Stimulated activated CD8-positive, alpha-beta memory T cell treated with anti-CD3 and anti-CD28 coated beads, Interleukin-15, amount 100 ng/mL, for 24 hours (primary cell): ENCODE measurements at places on chromosomes 4 and X.

- DNase-seq, result no peak
Observed at GRCh38 chr4:187619319-187619718, 376.3 kb upstream of the ZFP42 start.

DNA sequence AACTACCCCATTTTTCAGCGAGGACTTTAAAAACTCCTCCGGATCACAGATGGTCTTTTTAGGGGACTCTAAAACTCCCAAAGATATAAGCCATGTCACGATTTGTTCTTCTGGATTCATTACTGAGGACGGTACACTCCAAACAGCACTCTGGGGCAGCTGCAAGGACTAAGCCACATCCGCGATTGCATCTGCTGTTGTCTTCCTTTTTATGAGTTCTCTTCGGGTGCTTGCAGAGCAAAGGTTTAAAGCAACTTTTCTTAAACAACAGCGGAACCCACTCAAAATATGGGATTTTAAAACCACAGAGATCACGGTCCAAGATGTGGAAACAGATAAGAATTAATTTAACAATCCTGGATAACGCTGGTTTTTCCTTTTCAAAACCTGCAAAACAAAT is at the start of gene ARHGEF6:
TSS of gene ARHGEF6 (minus strand) at position 170 of the 400 bp plus-strand sequence. CDS start at position 120, 50 bp downstream.
- DNase-seq, result no peak

DNA sequence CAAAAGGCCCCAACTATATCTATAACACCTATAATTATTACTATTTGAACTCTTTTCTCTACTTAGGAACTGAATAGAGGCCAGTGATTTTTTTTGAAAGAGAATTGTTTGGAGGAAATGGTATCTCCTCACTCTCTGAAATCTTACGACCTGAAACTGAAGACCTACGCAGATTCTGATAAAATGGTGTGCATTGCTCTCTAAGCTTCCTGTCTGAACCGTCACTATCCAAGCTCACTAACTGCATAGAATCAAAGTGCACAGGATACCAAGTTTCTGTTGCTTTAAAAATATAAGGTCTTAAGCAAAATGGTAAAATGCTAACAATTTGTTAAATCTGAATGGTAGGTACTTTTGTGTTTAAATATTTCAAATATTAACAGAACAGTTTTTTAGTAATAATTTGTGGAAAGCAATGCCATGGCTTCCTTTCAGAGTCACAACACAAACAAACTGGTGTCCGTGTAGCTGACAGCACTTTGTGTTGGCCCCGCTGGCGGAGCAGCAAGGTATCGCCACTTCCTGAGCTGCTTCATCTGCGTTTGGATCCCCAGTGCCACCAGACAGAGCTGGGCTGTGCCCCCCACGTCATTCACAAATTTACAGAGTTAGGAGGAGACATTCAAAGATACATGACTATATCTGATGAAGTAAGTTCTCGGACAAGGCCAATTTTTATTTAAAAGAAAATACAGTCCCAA is 313.9 kb downstream of the FBXW7 start:
- DNase-seq, result no peak

- DNase-seq, result no peak
Observed at GRCh38 chr4:86014599-86014998, 345.3 kb downstream of the MAPK10 start.

- no peak for DNase-seq
Observed at GRCh38 chr4:37981844-37982720, 21.9 kb downstream of the PTTG2 start.

GRCh38 chr4:4519297-4519894 is 22.5 kb downstream of the STX18 start:
- DNase-seq, result no peak

DNA sequence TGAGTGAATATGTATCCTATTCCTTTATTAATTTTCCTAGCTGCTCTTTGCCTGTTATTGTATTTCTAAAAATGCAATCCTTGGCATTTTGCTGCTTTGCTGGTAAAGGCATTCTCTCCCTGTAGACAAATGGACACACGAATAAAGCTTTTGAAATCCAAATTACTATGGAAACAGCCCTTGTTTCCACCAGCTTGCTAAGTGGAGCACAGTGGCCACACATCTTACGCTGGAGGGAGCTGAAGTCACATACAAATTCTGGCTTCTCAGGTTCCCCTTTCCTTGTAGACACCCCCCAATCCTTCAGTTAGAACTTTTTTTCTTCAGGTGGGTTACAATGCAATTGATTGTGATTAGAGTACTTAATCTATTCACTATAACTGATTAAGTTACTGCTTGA is 66.2 kb downstream of the AGA start:
- DNase-seq, result no peak

GRCh38 chrX:136635235-136635634 is 12.7 kb upstream of the CD40LG start:
- DNase-seq, result no peak

DNA sequence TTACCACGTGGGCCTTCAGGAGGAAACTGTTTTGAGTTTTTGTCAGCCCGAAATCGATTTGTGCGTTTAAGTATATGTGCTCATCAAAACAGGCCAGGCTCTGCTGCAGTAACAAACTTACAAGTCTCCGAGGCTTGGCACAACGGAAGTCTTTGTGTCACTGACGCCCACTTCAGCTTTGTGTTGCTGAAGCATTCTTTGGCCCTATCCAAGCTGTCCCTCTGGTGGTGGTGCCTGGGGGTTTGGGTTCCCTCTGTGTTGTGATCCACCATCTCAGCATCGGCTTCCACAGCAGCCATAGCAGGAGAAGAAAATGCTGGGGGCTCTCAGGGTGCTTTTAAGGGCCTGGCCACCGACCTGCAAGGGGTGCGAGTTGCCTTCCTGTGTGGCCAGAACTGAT is 176.4 kb downstream of the PTTG2 start:
- DNase-seq, result no peak

- DNase-seq, result no peak
Observed at GRCh38 chr4:86500527-86500926, 93.6 kb upstream of the PTPN13 start.

DNA sequence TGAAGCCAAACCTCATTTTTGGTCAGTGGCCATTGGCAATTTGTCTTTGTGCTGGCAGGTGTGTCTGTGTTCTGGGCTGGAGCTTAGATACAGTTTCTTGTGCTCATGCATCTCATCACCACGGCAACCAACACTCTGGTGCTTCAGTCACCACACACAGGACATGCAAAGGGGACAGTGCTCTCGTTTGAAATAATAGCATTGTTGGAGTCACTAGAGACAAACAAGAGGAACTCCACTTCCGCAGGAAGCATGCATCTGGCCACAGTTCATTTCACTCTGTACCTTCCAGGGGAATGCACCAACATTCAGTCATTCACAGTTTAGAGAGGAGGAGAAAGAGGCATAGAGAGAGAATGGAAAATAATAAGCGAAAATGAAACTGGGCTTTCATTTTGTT is 267.4 kb downstream of the ANK2 start:
- no peak for DNase-seq

- DNase-seq, result no peak
Observed at GRCh38 chrX:8034058-8034457, 106.8 kb upstream of the PNPLA4 start.

GRCh38 chr4:14862891-14863290 is 139.4 kb upstream of the CPEB2 start:
- DNase-seq, result no peak

GRCh38 chr4:155946486-155946885 is 7.2 kb downstream of the CTSO start:
- no peak for DNase-seq

GRCh38 chr4:16183604-16184003 is 42.7 kb downstream of the TAPT1 start:
- no peak for DNase-seq

- DNase-seq, result no peak
Observed at GRCh38 chr4:857461-857860, 31.5 kb upstream of the CPLX1 start.

DNA sequence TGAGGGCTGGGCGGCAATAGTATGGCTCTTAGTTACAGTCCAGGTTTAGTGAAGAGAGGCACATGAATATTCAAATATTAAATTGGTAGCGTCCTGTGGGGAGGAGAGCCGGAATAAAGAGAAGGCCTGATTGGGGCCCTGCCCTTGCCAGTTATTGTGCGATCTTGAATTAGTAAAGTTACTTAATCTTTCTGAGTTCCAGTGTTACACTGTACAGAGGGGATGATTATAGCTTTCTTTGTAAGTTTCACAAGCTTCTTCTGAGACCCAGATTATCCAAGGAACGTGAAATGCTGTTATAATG is 1.2 kb downstream of the METAP1 start:
- DNase-seq, result no peak

DNA sequence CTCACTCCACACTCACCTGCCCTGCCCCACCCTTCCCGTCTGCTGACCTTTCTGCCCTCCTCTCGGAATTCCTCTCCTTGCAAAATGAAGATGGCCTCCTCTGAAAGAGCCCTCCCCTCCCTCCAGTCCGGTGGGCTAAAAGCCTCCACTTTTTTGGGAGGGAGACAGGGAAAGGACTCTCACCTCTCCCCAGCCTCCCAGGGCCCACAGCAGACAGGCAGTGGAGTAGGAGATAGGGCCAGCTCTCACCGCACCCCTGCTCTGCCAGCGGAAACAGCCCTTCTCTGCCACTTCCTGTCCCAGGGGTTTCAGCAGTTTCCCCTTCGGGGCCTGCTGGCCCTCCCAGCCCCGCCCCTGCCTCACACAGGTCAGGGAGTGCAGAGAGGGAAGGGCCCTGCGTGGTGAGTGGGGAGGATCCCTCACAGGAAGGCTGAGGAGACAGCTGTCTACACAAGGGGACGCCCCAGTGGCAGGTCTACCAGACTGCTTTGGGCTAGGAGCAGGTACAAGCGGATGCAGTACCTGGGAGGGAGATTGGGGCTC is 18.2 kb downstream of the ELF4 start:
- no peak for DNase-seq

DNA sequence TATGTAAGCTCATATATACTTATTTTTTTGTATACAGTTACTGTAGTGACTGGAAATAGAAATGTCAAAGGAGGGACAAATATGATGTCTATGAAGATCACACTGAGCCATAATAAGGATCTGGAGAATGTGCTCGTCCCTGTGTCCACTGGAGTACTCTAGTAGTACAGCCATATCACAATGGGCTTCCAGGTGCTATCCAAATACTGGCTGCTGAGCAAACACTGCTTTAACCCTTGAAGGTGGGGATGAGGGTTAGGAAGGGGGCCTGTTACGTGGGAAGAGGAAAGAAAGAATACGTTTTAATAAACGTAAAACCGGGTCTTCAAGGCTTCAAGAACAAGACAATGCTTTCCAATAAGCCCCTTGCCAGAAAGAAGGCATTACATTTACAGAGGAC is 29.8 kb upstream of the TMEM150C start:
- DNase-seq, result no peak

GRCh38 chrX:105477351-105477750 is 256.9 kb upstream of the TEX13A start:
- DNase-seq, result no peak

DNA sequence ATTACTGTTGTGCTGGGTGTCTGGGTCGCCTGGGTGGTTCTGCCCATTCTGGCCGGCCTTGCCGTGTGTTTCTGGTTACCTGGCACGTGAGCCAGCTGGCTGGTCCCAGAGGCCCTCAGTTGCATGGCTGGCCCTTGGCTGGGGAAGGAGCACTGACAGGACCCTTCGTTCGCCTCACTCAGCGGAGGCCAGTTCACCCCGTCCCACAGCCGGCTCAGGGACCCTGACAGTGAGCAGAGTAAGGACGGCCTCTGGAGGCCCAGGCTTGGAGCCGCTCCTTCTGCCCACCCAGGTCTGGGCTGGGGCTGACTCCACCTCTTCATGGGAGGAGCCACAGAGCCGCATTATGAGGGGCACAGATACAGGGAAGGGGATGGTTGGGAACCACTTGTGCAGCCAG is 20.3 kb upstream of the HGFAC start:
- DNase-seq, result no peak

- DNase-seq, result no peak
Observed at GRCh38 chrX:151825007-151825406, 87.7 kb upstream of the MAGEA4 start.

GRCh38 chr4:114302472-114302871 is 296.1 kb upstream of the UGT8 start:
- no peak for DNase-seq

DNA sequence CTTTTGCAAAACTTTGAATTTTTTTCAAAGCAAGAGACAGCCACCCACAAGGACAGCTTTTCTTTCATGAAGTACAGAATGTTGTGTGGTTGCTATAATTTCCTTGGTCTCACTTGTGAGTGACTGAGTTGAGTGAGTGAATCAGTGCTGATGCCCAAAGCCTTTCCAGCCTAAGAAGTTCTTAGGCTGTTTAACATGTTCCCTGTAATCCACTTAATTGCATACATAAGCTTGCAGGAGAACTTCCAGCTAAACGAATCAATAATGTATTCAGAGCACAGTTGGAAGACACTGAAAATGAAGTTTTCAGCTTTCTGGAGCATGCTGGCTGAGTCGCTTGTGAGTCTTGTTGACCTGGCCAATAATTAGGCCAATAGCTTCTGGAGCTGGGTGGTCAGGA is 42.0 kb upstream of the GK2 start:
- DNase-seq, result no peak

DNA sequence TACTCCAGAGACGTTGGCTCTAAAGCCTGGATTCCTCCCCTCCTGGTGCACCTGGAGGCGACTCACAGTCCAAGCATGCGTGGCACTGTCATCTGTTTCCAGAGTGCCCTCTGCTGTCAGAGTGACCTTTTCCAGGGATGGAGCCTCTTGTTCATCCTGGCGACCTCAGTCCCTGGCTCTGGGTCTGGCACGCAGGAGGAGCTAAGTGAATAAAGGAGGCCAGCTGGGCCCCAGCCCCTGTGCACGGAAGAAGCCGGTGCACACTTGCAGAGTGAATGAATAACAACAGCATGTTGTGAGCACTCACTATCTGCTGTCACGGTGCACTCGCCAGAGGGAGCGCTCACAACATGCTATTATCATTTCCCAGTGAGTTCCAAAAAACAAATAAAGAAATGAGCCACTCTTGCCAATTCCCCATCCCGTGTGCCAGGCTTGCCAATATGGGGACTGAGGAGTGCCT is 27.8 kb upstream of the PSAPL1 start:
- DNase-seq, result no peak

DNA sequence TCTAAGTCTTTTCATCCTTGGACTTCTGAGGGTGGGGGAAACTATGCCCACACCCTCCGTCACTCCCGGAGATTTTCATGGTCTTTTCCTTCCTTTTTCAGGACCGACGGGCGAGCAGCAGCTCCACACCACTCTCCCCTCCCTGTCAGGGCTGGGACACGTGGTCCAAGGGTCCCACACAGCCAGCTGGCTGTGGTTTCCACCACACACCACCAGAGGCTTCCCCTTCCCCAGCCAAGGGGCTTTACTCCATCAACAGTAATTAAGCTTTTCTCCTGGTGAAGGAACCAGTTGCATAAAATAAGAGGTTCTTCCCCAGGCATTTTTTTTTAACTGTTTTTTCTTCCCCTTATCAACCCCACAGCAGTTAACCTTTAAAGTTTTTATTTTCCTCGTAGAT is 453.9 kb downstream of the GPAT3 start:
- no peak for DNase-seq

DNA sequence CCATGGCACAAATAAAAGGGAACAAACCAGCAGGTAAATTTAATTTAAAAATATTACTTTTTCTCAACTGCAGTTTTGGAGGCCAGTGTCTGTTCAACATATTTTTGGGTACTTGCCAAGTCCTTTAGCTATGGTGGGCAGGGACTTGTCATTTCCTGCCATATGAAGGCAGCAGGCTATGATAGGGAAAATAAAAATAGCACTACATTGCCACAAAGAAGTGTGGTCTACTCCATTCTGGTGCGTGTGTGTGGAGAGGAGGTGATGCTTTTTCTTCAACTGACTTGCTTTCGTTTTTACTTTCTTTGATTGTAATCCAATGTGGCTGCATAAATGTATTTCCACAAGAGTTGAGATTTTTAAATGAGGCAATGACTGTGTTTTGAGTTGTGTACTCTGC is 17.2 kb downstream of the GPR174 start:
- DNase-seq, result no peak

- DNase-seq, result no peak
Observed at GRCh38 chr4:129581305-129581704, 485.4 kb downstream of the C4orf33 start.
